ENCODE measurements at places on chromosomes 11 and 22.

DNA sequence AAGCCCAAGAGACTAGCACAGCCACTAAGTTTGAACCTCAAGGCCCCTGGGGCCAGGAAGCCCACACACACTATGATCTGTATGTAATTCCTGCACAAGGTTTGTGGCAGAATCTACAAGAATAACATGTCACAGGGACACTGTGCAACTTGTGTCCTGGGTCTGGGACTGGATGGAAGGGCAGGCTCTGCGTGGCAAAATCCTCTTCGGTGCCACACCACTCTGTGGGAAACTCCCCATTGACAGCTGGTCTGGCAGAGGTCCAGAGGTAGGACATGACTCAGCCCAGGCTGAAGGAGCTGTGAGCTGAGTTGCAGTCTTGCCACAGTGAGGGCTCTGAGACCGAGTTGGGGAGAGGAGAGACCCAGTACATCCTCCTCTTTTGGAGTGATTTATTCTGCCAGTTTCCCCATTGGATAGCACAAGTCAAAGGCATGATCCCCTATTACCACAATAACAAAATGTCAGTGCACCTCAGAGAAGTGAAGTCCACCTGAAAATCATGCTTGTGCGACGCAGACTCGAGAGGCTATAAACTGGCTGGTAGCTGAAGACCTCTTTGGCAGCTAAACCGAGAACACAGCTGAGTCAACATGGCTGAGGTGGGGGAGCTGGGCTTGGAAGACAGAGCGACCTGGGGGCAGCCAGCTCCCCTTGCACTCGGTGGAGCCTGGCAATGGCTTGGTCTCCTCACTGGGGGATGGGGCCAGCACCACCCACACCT lies 23.3 kb upstream of the SERPIND1 start:
- peak; percentile 16 for DNase-seq

- no peak for DNase-seq
Observed at GRCh38 chr11:120424185-120424969, 87.2 kb upstream of the GRIK4 start.

- peak; percentile 17 for DNase-seq
Observed at GRCh38 chr11:95788921-95789505, 569 bp downstream of the FAM76B start.

DNA sequence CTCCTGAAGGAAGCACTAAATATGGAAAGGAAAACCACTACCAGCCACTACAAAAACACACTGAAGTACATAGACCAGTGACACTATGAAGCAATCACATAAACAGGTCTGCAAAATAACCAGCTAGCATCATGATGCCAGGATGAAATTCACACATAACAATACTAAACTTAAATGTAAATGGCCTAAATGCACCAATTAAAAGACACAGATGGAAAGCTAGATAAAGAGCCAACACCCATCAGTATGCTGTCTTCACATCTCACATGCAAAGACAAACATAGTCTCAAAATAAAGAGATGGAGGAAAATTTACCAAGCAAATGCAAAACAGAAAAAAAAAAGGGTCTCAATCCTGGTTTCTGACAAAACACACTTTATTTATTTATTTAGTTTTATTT lies 171.7 kb downstream of the TTC28 start:
- DNase-seq = no peak

GRCh38 chr22:31343235-31344191 lies 2.6 kb downstream of the PATZ1 start:
- DNase-seq = no peak

GRCh38 chr22:39942439-39943230 lies 17.6 kb upstream of the TMA7B start:
- DNase-seq = no peak

GRCh38 chr11:7219491-7219890 lies 32.2 kb upstream of the SYT9 start:
- no peak for DNase-seq

DNA sequence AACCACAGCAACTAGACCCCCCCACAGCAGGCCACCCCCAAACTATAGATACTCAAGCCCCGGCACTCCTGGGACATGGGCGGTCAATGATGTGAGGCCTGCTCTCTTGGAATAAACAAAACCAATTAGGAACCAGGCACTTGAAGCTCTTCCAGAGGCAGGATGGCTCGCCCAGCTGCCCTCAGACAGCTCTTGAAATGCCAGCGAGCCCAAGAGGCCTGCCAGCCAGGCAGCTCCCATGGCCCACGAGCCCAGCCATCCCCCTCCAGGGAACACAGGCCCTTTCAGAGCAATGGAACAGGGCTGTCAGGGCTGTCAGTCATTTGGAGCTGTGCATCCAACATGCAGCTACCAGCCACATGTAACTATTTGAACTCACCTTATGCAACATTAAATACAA lies 34.0 kb upstream of the TFIP11 start:
- no peak for DNase-seq

GRCh38 chr22:25406510-25407210 lies 157.8 kb upstream of the GRK3 start:
- no peak for DNase-seq

DNA sequence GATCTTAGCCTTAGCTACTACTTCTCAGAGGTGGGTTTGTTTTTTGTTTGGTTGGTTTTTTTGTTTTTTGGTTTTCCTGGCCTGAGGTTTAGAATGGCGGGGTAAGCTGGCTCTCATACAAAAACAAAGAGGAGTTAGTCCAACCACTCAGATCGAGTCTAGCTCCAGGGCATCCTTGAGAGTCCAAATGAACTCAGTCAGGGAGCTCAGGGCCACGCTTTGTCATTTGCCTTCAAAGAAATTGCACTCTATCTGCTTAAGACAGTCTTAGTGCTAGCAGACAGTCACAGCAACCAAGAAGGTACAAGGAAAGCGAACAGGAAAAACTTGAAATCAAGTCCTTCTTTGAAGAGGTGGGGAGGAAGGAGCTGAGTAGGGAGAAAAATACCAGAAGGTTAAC lies 11.1 kb downstream of the C11orf42 start:
- no peak for DNase-seq

Data from anterior cingulate cortex (tissue), 58 donors.